ENCODE measurements at places on chromosomes 5 and 9. TPM values are rescaled to one million over a fixed set of nuclear protein-coding genes. Genes with fewer than 3 reads are reported as not detected.

RASGRF2 gene
- 38.2 TPM for total RNA-seq

GRXCR2 gene
- total RNA-seq = not detected

OBP2B gene
- total RNA-seq = not detected

EPB41L4A gene
- 10.6 TPM for total RNA-seq

FGF1 gene
- total RNA-seq = not detected

Measured in mammary microvascular endothelial cell (primary cell).